Iris pigment epithelial cell (primary cell): ENCODE measurements at places on chromosomes 6 and 20.

DNA sequence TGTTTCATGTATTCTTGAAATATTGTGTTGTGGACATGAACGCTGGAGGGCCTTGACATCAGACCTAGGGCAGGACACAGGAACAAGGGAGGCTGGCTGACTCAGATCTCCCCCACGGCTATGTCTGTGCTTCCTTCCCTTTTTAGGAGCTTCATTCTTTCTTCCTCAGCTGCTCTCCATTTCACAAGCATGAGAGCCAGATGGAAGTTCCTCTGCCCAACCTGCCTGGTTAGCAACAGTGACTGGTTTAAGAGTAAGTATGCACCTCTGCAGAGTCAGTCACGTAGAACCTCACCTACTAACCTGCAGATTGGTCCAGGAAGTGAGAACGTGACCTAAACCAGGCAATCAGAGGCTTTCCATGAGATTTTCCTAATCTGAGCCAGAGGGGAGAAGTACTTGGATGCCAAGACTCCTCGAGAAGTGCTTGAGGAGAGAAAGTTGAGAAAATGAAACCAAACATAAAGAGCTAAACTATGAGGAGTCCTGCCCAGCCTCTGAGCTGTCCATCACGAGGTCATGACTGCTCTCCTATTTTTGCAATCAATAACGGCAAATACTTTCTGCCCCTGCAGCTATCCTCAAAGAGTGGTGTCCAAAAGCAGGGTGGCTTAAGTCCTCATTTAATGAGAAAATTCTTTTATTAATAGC lies 465.2 kb upstream of the CITED2 start:
- DNase-seq = peak; percentile 33

DNA sequence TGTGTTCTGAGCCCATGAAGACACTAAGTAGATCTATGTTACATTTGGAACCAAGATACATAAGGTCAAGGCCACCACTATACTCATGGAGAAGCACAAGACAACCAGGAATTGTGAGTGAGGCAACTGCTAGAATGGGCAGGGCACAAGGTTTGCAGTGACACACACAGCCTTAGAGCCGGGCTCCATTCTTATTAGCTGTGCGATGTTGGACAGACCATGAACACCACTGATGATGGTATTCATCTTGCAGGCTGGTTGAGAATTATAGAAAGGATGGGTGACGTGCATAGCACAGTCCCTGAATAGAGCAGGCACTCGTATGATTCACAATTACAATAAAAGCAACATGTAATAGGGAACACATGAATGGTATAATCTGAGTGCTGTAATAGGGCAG lies 172.4 kb downstream of the GJA10 start:
- no peak for DNase-seq

GRCh38 chr6:132063204-132063603 lies 112.0 kb upstream of the CCN2 start:
- peak; percentile 96 for DNase-seq

DNA sequence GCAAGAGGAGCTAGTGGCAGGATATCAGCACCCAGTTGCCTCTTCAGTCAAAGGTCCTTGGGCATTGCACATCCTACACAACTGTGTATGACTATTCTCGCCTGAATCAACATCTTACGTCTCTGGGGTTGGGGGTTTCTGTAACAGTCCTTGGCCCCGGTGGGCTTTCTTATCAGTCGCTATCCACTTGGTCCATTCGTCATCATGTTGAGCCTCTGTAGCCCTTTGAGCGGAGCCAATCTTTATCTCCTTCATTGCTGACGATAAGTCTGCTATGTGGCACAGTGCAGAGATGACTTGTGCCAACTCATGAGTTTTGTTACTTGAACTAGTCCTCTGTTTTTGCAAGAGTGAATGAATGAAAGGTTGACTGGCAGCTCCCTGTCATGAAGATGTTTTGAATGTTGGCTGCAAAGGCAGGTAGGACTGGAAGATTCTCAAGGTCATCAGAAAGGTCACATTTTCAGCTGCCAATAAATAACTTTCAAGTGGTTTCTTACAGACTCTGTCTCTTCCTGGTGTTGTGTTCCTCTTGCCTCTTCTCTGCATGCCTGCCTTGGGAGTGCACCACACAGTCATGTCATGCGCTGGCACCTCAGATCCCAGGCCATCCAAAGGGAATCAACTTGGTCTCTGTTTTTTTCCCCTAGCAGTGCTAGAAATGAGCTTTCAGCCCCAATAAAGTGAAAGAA lies 238.9 kb downstream of the SLC24A3 start:
- DNase-seq = no peak

GRCh38 chr6:72733045-72733444 lies 111.2 kb downstream of the KCNQ5 start:
- no peak for DNase-seq

- DNase-seq = no peak
Measured at GRCh38 chr6:97176468-97176867, 106.5 kb downstream of the MMS22L start.

- DNase-seq = no peak
Measured at GRCh38 chr6:9554806-9555205, 860.1 kb downstream of the TFAP2A start.

- peak; percentile 35 for DNase-seq
Measured at GRCh38 chr6:87237804-87238203, 82.4 kb downstream of the ZNF292 start.

- peak; percentile 55 for DNase-seq
Measured at GRCh38 chr20:35837577-35838195, 65.9 kb downstream of the PHF20 start.

DNA sequence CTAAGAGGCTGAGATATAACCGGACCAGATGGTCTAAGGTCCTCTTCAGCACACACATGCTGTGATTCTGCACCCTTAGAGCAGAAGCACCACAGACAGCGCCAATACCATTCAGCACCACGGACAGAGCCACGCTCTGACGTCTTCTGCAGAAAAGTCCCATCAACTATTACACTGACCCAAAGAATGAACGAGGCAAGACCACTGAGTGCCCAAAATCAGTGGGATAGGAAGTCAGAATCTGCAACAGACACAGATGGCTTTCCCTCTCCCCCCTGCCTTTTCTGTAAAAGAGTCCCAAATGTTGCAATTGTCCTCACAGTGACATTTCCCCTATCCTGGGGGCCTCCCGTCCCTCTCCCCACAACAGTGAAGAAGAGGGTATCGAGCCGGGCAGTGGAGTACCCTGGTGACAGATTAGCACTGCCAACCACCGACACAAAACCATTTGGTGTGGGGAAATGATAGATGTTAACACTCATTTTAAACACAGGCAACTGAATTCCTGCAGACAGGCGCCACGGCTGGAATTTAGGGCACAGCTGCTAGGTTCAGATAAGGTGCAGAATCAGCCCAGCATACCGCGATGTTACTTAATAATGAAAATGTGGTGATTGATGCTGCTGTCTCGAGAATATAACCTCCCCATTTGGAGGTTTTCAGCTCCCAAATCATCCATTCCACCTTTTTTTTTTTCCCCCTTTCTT lies 66.6 kb upstream of the CTNNBL1 start:
- DNase-seq = peak; percentile 49

DNA sequence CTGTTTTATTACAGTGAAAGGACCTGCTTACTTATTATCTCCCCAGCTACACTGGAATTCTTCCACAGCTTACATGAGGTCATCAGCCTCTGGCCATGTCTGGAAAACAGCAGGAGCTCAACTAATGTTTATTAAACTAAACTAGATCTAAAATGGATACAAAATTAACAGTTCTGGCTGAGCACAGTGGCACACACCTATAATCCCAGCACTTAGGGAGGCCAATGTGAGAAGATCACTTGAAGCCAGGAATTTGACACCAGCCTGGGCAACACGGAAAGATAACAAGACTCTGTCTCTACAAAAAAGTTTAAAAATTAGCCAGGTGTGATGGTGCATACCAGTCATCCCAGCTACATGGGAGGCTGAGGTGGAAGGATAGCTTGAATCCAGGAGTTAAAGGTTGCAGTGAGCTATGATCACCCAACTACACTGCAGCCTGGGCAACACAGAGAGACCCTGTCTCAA lies 220.8 kb upstream of the MARCKS start:
- peak; percentile 76 for DNase-seq

DNA sequence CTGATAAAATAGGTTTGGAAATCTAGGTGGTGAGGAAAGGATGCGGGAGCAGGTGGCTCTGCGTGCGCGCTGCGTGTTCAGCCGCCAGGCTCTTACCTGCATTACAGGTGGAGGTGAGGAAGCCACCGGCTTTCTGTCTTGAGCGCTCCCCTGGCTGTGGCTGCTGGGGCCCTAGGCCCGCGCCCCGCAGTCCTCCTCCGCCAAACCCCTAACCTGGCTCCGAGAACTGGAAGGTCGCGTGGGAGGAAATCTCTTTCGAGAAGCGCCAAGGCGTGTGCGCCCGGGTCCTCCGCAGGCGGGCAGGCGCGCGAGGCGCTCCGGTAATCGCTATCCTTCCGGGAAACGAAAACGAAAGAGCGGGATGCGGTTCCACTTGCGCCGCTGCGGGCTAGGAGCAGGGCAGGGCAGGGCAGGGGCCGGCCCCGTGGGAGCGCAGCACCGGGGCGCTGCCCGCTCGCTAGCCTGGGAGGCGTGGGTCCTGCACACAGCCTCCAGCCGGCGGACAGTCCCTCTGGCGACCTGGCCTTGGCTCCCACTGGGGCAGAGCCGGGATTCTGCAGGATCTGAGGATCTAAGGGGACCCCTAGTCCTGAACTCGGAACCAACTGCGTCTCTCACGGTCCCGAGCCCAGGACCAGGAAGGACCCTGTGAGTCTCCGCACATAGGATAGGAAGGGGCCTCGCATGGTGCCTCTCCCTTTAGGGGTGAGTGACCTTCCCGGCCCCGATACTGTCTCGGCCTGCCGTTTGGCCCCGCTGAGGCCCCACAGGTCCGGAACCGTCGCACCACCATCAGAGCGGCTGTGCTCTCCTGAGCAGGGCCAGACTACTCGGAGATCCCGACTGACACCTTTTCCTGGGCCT lies at the start of gene ETV7:
ETV7 (minus strand) TSS at position 230 of the 864 bp plus-strand sequence; CDS start at position 102, 128 bp downstream.
- DNase-seq = peak; percentile 26

GRCh38 chr20:59726281-59726595 lies 121.9 kb downstream of the PHACTR3 start:
- no peak for DNase-seq

- DNase-seq = no peak
Measured at GRCh38 chr6:21354805-21355238, 238.7 kb upstream of the SOX4 start.

DNA sequence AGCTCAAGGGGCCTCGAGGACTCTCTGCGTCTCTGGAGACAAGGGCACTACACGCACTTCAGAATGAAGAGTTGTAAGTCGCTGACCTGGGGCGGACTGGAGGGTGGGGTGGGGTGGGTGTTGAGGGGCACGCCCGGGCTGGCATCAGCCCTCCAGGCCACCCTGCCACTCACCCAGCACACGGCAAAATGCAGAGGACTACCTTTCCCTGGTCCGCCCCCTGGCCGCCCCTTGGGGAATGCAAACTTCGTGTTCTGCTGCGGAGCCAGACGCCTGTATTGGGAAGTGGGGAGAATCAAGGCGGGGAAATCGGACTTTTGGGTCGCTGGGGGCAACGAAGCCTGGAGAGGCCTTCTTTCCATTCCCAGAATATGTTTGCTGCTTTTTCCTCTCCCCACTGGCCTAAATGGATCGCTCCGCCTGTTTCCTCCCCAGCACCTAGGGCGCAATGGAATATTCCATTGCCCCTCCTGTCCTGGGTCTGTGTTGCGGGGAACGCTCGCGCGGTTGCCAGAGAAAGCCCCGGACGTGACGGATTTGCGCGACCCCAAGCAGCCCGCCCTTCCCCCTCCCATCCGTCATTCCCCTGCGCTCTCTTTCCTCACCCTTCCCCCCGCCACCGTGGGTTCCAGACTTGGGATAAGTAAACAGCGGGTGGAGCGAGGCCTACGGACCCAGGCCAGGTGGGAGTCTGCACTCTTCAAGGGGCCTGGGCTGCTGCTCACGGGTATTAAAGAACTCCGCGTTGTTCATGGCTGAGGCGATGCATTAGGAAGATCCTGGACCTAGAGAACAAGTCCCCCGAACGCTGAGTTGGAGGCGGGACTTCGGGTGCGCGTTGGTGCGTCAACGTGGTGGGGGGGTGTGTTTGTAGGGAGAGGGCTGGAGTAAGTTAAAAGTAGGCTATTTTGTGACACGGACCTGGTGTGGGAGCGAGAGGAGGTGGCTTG lies at the start of gene PPT2:
PPT2 (plus strand) TSS at position 578 of the 950 bp plus-strand sequence. CDS start 454 bp downstream, outside the sequence.
- DNase-seq = peak; percentile 97

DNA sequence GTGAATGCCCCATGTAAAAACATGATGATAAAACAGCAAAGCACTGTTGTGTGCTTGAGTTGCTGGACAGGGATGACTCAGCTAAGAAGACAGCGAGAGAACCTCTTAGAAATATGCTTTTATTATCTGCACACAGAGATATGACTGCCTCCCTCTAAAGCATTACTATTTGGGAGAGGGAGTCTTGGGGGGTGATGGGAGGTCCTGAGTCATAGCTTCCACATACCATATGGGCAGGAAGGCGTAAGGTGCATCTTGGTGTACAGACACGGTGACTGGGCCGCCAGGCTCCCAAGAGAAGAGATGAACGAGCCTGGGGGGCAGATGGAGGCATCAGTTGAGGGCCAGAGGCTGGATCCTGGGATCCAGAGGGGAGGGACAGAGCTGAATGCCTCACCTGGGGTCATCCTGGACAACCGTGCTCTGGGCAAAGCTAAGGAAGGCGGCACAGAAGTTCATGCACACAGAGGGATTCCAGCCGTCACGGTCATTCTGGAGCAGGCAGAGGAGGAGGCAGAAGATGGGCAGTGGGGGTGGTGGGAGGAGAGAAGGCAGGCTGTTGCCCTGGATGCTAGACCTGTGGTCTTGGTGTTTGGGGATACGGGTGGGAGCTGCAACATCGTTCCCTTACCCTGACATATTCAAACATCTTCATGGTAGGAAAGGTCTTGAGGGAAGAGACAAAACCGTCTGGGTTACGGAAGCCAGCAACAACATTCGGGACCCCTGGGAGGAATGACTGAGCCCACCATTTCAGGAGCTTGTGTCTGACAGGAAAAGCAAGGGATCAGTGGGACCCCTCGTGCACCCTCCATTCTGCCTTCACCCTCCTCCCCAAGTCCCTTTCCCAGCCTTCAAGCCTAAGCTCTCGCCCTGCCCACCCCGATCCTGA lies 2.0 kb downstream of the DXO start:
- DNase-seq = peak; percentile 68

GRCh38 chr6:157525918-157526425 lies 145.0 kb downstream of the ZDHHC14 start:
- DNase-seq = no peak

DNA sequence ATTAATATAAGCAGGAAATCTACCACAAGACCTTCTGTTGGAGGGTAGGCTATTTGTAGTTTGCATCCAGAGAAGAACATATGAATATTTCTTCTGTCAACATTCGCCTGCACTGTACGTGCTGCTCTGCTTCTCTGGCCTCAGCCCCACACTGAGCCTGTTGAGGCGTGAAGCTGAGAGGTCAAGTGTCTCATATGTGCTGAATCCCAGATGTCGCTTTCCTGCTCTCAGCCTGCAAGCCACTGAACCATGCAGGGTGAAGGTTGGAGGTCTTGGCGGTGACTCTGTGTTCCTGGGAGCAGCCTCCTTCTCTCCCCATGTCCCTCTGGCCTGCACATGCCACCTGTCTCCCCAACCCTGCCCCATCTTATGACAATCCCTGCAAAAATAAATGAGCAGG lies 83.6 kb downstream of the TMEM170B start:
- DNase-seq = no peak

- DNase-seq = no peak
Measured at GRCh38 chr6:43086022-43086658, 10.0 kb downstream of the PTK7 start.
